ENCODE measurements at places on chromosomes 7 and 10.

DNA sequence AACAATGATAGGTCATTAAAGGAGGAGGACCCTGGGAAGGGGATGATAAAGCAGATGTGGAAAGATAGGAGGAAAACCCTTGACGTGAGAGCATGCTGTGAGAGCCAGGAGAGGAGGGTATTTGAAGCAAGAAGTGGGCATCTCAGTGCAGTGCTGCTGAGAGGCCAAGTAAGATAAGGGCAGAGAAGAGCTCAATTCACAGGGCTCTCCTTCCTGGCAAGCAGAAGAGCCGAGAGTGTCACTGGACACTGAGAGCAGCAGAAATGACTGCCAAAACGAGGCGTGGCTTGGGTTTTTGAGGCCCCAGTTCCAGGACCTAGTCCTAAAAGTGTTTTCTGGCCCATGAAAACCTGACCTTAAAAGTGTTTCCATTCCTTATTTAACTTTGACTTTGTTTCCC, 213.5 kb downstream of the LHFPL3 start:
- no peak for DNase-seq

DNA sequence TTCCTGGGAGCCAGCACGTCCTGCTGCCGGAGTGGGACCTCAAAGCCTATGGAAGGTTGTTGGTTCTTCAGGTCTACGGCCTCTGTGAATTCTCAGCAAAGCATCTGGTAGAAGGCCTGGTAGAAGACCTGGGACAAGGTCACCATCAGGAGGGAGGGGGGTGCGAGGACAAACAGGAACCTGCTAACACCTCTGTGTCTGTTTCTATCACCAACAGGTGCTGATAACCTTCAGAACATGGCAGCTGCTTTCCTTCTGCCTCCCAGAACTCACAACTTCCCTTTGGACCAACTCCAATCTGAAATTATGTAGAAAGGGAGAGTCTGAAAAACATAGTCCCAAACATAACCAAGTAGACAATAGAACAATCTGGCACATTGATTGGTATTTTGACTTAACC, 8.3 kb upstream of the MET start:
- no peak for DNase-seq

- no peak for DNase-seq
Measured at GRCh38 chr10:97640868-97641811, 669 bp downstream of the PI4K2A start.

DNA sequence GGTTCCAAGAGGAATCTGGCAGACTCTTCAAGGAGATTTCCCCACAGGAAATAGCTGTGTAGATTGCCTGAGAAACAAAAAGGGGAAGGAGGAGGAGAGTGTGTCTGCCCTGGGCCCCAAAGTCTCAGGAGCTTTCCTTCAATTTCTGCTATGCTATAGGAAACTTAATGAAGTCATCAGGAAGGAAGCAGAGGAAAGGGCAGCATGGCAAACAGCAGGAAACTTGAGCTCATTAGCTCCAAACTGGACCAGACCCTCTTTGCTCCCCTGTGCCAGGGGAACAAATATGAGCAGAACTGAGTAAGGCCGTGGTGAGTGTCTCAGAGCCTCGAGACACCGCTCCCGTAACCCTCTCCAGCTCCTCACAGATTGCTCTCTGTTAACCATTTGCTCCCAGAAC, 4.8 kb upstream of the KCNIP2 start:
- DNase-seq = no peak

DNA sequence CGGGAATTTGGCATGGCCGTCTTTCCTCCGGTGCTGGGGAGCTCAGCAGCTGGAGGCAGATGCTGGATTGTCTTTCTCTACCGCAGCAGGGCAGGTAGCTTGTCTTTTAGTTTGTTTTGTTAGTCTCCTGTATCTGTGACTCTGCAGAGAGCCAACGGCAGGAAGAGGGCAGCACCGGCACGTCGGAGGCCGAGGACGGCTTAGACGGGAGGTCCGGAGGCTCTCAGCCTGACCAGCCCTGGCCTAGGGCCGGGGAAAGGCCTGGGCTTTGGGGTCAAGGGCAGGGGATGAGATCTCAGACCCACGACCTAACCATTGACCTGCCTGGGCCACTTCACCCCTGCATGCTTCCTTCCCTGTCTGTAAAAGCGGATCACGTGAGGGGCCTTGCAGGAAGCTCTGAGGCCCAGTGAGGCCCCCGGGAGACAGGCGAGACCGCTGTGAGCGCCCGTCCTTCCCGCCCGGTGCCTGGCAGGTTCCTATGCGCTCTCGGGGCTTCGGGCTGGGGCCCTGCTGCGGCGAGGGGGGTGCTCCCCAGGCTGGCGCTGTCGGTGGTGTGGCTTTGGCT, 72.7 kb downstream of the LHPP start:
- no peak for DNase-seq

Data from cortex of kidney (tissue), 1 donor.